Testis (tissue), 5 donors: ENCODE measurements at places on chromosomes 4 and X. TPM values are rescaled to one million over a fixed set of nuclear protein-coding genes. Genes with fewer than 3 reads are reported as not detected.

DNA sequence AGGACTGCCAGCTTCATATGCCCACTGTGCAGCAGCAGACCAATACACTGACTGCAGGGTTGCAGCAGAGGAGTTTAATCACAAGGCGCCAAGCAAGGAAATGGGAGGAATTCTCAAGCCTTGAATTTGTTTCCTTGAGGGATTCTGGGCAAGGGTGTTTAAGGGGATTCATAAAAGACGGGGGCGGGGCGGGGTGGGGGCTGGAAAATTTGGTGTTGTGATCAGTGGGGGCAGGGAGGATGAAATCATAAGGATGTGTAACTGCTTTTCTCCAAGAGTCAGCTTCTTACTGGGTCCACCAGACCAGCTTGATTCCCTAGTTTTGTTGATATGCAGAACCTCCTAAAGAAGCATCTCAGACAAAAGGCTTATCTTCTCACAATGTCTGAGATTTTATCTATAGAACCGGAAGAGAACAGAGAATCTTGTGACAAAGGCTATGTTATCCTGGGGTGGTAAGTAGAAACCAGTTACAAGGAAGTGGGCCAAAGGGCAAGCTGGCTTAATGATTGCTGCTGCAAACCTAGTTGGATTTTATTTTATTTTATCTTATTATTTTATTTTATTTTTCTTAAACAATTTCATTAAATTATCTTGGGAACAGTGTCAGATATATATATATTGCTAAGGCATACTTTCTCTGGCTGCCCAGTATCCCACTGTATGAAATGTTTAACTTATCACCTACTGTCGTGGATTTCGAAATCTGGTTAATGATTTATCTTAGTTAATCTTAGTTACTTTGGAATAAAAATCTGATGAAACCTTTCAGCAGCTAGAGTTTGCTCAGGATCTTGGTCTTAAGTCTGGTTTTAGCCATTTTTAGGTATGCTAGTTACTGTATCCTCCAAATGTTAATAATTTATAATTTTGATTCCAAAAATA lies 276.4 kb downstream of the RPA4 start:
- no peak overlapping the region for H3K27ac ChIP-seq
- no peaks in the 10 kb centered on the region for H3K36me3 ChIP-seq
- no peak overlapping the region for H3K4me3 ChIP-seq
- no peaks in the 10 kb centered on the region for H3K4me1 ChIP-seq
- DNase-seq, result no peak

DNA sequence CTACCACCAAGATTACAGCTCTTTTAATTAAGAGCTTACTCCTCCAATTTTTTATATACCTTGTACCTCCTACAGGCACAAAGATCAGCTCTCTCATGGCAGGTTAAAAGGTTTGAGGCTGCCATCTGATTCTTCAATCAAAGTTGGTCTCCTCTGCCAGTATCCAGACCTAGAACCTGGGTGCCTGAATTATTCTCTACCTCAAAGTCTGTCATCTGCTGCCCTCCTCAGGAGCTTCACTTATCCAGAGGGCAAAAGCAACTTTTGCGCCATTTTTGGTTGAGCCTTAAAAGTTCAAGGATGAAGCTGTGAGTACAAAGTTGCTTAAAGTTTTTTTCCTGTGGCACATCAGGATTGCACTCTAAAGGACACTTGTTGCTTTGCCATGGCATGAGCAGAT lies 343.7 kb upstream of the PPP1R2C start:
- no peak overlapping the region for H3K4me3 ChIP-seq
- no peak overlapping the region for H3K27ac ChIP-seq
- H3K27me3 ChIP-seq, result no peaks in the 10 kb centered on the region

DNA sequence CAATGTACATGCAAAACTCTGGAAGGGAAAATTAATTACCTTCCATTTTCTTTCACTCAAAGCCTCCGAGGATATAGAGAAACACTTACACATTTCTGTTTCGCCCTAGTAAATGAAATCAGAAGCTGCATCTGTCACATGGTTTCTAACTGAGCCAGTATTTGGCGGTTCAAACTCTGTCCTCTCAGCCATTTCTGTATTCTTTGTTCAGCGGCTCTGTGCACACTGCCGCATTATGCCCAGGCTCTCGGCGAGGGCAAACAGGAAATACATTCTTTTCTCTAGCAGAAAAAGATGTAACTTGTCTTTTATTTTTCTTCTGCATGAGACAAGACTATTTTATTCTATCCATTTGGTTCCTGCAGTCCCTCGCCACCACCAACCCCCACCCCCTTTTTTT lies 71.4 kb upstream of the GPM6B start:
- H3K27ac ChIP-seq, result no peak overlapping the region
- H3K4me3 ChIP-seq, result no peak overlapping the region
- no peaks in the 10 kb centered on the region for H3K4me1 ChIP-seq

DNA sequence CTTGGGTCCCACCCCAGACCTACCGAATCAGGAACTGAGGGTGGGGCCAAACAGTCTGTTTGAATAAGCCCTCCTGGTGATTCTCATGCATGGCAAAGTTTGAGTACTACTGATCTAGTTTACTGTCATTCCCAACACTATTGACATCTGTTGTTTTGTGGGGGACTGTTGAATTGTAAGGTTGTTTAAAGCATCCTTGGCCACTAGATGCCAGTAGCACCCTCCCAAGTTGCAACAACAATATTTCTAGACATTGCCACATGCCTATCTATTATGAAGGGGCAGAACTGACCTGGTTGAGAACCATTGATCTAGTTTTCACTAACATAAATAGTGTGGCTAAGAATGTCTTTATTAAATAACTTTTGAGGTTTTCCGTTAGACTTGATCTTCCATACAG lies 15.1 kb downstream of the TAF9B start:
- no peaks in the 10 kb centered on the region for H3K4me1 ChIP-seq
- H3K27me3 ChIP-seq, result no peaks in the 10 kb centered on the region
- H3K4me3 ChIP-seq, result no peak overlapping the region
- no peak overlapping the region for H3K27ac ChIP-seq
- no peak for DNase-seq

DNA sequence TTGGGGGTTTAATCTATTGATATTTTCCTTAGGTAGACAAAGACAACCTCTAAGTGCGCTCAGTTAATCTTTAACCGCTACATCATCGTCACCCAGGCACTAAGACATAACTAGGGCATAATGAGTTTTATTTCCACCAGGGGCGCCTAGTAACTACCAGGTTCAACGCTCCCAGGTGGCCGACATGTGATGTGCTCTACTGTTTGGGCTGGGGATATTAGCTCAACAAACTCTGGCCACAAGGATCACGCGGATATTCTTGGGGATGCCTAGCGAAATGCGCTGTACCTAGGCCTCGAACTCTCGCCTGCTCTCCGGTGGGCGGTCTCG lies 915 bp upstream of the RAB33B start:
- H3K36me3 ChIP-seq, result no peaks in the 10 kb centered on the region
- no peak for DNase-seq
- peaks cover 27% of the 10 kb centered on the region for H3K4me1 ChIP-seq
- H3K4me3 ChIP-seq, result peak overlapping the region; percentile 93
- peak overlapping the region; percentile 95 for H3K27ac ChIP-seq
- no peaks in the 10 kb centered on the region for H3K27me3 ChIP-seq

- peaks cover 5% of the 10 kb centered on the region for H3K4me1 ChIP-seq
- no peak overlapping the region for H3K4me3 ChIP-seq
- no peaks in the 10 kb centered on the region for H3K27me3 ChIP-seq
- no peak for DNase-seq
- no peaks in the 10 kb centered on the region for H3K36me3 ChIP-seq
These were observed 52.2 kb downstream of the DCUN1D4 start for GRCh38 chr4:51895158-51895557.

- DNase-seq, result peak; percentile 13
- H3K4me1 ChIP-seq, result no peaks in the 10 kb centered on the region
- no peak overlapping the region for H3K27ac ChIP-seq
These were observed 800.2 kb upstream of the FTHL17 start for GRCh38 chrX:31872007-31872406.

- no peak overlapping the region for H3K27ac ChIP-seq
- H3K4me1 ChIP-seq, result peaks cover 4% of the 10 kb centered on the region
- H3K36me3 ChIP-seq, result no peaks in the 10 kb centered on the region
- H3K27me3 ChIP-seq, result no peaks in the 10 kb centered on the region
- no peak for DNase-seq
These were observed 105.5 kb upstream of the DDIT4L start for GRCh38 chr4:100295792-100296191.

GRCh38 chrX:121254336-121254735 lies 206.9 kb downstream of the GLUD2 start:
- H3K36me3 ChIP-seq, result no peaks in the 10 kb centered on the region
- no peaks in the 10 kb centered on the region for H3K4me1 ChIP-seq
- H3K27ac ChIP-seq, result no peak overlapping the region
- no peaks in the 10 kb centered on the region for H3K27me3 ChIP-seq
- no peak overlapping the region for H3K4me3 ChIP-seq

The F8A2 gene
- total RNA-seq, result not detected

The WFS1 gene
- total RNA-seq, result 202 TPM

The KDR gene
- total RNA-seq, result 6.8 TPM

DNA sequence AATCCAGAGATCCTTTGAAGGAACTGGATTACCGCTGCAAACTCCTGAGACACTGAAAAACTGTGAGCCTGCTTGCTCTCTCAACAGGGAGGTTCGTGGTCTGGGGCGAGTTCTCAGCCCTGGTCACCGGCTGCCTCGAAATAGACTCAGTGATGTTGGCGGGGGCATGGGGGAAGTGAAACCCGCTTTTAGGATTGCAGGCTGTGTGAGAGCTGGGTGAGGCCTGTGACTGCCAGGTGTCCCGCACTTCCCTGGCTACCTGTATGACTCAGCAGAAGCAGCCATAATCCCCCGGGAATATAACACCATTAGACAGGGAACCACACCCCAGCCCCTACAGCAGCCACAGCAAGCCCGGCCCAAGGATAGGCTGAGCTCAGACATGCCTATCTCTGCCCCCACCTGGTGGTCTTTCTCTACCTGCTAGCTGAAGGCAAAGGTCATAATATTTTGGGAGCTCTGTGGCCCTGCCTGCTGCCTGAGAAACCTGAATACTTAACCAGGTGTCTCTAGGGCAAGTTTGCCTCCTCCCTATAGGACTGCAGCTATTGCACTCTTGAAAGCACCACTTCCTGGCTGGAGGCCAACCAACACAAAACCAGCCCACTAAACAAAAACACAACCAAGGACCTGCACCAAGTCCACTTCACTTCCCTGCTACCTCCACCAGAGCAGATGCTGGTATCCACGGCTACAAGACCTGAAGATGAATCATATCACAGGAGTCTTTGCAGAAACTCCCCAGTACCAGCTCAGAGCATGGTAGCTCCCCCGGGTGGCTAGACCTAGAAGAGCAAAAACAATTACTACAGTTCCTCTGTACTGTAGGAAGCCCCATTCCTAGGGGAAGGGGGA lies 202.0 kb downstream of the RRAGB start:
- no peak for DNase-seq
- no peak overlapping the region for H3K27ac ChIP-seq
- H3K4me3 ChIP-seq, result no peak overlapping the region

DNA sequence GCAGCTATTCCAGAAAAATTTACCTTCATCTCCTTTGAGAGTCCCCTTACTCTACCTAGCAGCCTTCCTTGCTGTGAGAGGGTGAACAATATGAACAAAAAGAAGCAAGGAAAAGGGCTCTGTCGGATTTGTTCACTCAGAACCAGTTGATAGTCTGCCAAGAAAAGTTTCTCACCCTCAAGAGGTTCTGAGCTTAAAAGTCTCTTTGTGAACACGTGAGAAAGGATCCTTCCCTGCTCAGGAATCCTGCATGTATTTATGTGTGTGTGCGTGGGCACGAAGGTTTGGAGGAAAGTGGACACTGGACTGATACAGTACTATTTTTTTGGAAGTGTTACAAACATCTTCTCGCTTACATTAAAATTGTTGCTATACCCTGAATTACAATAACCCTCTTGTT lies 178.6 kb upstream of the JADE1 start:
- no peaks in the 10 kb centered on the region for H3K36me3 ChIP-seq
- H3K4me1 ChIP-seq, result peaks cover 12% of the 10 kb centered on the region
- H3K27ac ChIP-seq, result peak overlapping the region; percentile 24
- no peak for DNase-seq
- H3K4me3 ChIP-seq, result no peak overlapping the region
- H3K27me3 ChIP-seq, result no peaks in the 10 kb centered on the region
